ENCODE measurements at places on chromosomes 16 and 17.
A peak's percentile ranks its signal among the peaks of the same experiment; 100 is the strongest.

GRCh38 chr17:76252040-76252954 is 12.0 kb upstream of the RNF157 start:
- peak; percentile 54 for DNase-seq

DNA sequence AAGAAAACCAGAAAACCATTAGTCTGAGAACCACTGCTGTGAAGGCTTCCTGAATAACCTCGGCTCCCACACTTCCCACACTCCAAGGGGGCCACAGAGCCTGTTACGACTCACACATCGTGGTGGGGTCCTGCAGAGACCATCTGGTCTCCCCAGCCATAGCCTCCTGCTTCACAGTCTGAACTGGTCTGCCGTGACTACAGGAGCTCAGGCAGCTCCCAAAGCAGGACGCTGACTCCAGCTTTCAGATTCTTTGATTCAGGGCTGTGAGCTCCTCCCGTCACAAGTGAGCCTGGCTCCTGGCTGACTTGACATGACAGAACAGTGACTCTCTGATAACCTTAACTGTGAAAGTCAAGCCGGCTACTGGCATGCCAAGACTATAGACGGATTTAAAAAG is 37.8 kb downstream of the CYB5D2 start:
- DNase-seq: no peak

- DNase-seq: no peak
Measured at GRCh38 chr17:67829331-67829730, 4.0 kb downstream of the BPTF start.

GRCh38 chr16:69013991-69014390 is 91.5 kb upstream of the HAS3 start:
- DNase-seq: no peak

GRCh38 chr16:2520784-2521531 is 787 bp downstream of the AMDHD2 start:
- peak; percentile 39 for DNase-seq

GRCh38 chr16:65106757-65107156 is 15.1 kb downstream of the CDH11 start:
- no peak for DNase-seq

DNA sequence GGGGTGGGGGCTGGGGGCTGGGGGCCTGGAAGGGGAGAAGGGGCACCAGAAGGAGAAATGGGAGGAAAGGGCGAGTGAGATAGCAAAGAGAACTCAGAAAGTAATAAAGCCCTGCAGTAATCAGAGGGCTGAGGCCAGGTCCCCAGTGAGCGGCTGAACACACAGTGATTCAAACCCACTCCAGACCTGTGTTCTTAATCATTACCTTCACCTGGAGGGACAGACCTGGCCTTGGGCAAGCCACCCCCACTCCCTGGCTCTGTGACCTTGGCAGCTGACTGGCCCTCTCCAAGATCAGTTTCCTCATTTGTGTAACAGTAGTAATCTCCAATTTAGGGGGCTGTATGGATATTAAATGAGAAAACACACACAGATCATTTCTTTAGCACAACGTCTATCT is 150.4 kb downstream of the WWOX start:
- DNase-seq: peak; percentile 46

Measured in Caco-2 (cell line).